ENCODE measurements at places on chromosomes 1 and 21.

DNA sequence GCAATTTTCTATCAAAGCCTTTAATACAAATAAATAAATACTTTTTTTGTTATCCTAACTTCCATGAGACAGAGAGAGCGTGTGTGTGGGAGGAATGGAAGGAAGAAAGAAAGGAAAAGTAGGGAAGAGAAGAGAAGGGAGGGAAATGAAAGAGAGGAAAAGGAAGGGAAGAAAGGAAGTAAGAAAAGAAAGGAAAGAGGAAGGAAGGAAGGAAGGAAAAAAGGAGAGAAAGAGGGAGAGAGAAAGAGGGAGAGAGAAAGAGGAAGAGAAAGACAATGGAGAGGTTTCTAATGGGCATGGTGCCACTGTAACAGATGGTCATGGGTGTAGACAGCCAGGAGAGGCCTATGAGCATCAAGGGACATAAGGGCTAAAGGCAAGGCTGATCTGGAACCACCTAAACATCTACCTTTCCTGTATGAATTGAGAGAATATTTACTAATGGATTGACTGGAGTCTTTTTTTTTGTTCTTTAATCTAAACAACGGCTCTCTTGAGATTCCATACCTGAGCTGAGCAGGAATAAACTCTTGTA lies 234.9 kb downstream of the PTPRC start:
- DNase-seq = no peak

DNA sequence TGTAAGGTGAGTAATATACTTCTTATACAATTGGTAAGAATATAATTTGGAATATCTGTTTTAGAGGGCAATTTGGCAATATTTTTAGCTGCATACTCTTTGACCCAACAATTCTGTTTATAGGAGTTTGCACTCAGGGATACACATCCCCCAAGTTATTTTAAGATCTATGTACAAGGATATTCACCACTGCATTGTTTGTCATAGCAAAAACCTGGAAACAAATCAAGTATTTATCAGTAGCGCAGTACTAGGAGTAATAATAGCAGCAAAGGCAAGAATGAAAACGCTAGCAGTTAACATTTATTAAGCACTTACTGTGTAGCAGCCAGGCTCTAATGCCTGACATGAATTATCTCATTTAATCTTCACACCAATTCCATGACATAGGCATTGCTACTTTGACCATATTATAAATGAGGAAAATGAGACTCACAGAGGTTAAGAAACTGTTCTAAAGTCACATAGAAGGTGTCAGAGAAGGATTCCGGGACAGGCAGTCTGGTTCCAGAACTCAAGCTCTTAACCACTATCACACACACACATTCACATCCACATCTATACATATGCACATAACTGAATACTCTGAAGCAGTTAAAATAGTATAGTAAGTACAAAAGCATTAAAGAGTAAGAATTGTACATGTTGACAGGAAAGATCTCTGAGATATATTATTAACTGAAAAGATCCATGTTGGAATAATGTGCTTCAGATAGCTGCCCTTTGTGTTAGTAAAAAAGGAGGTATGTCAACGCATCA lies 30.6 kb downstream of the PHC2 start:
- no peak for DNase-seq

GRCh38 chr1:214471458-214471857 lies 79.9 kb downstream of the PTPN14 start:
- no peak for DNase-seq

GRCh38 chr1:89927049-89927448 lies 67.9 kb upstream of the ZNF326 start:
- no peak for DNase-seq

- no peak for DNase-seq
These were observed 686 bp downstream of the KMO start for GRCh38 chr1:241532864-241533263.

DNA sequence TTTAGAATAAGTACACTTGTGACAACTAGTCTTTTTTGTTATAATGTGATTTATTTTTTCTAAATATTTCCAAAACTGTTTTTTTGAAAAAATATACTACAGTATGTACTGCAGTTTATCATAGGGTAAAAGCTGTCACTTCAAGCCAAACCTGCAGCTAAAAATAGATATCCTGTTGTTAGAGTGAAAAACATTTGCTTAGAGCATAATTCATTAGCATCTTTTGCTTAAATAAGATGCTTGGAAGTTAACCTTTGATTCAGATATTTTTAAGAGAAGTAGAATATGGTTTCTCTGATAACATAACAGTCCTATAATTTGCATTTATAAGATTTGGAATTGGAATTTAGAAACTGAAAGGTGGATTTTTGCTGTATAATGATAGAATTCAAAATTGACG lies 21.5 kb downstream of the PRKACB start:
- DNase-seq = no peak
